ENCODE measurements at places on chromosomes 3 and 15.

- DNase-seq: peak; percentile 91
Measured at GRCh38 chr3:157786211-157786610, 283.0 kb upstream of the VEPH1 start.

GRCh38 chr3:140128217-140128616 lies 193.2 kb downstream of the CLSTN2 start:
- no peak for DNase-seq

- no peak for DNase-seq
Measured at GRCh38 chr3:10870296-10870695, 54.3 kb downstream of the SLC6A11 start.

GRCh38 chr3:71392251-71392650 lies 191.3 kb downstream of the FOXP1 start:
- no peak for DNase-seq

- DNase-seq: no peak
Measured at GRCh38 chr15:68561901-68562300, 16.9 kb upstream of the CORO2B start.

DNA sequence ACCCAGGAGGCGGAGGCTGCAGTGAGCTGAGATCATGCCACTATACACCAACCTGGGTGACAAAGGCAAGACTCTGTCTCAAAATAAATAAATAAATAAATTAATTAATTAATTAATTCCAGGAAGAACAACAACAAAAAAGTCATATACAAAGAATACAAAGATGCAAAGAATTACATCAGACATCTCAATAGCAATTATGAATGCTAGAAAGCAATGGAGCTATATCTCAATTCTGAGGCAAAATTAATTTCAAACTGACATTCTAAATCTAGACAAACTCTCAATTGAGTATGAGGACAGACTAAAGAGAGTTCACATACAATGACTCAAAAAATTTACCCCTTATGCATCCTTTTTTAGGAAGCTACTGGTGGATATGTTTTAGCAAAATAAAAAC lies 69.6 kb upstream of the CTNNB1 start:
- DNase-seq: no peak

- no peak for DNase-seq
Measured at GRCh38 chr15:57684491-57685151, 21.9 kb upstream of the POLR2M start.

- peak; percentile 22 for DNase-seq
Measured at GRCh38 chr3:166279636-166280035, 442.4 kb upstream of the BCHE start.

DNA sequence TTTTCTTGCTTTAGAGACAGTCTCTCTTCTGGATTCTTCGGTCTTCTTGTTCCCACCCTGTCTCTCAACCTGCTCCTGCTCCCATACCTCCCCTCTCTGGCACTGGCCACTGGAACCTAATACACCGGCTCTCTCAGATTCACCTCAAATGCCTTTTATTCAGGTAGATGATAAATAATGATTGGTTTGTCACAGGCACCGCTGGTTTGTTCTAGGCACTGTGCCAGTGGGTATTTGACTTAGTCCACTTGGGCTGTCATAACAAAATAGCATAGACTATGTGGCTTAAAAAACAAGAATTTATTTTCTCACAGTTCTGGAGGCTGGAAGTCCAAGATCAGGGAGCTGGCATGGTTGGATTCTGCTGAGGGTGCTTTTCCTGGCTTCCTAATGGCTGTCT lies 278.2 kb upstream of the STT3B start:
- DNase-seq: no peak

- DNase-seq: no peak
Measured at GRCh38 chr3:183581496-183582155, 26.1 kb upstream of the KLHL6 start.

DNA sequence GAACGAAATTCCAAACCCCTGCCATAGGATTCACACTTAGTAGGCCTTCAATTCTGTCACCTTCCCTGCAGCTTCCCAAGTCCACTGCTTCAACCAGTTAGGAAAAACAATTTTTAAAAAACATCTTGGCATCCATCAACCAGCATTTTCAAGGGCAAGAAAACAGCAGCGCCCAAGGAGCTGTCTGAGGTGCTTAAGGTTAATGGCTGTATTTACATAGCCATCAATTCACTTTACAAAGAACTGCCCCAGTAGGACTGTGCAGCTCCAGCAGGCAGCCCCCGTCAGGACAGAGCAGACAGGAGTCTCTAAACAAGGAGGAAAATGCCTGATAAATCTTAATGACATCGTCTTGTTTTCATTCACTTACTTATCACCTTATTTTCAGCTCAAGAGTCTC lies 13.3 kb downstream of the TAFA4 start:
- peak; percentile 24 for DNase-seq
